Right ventricle myocardium superior (tissue), 1 donor: ENCODE measurements at places on chromosomes 2 and 18.

DNA sequence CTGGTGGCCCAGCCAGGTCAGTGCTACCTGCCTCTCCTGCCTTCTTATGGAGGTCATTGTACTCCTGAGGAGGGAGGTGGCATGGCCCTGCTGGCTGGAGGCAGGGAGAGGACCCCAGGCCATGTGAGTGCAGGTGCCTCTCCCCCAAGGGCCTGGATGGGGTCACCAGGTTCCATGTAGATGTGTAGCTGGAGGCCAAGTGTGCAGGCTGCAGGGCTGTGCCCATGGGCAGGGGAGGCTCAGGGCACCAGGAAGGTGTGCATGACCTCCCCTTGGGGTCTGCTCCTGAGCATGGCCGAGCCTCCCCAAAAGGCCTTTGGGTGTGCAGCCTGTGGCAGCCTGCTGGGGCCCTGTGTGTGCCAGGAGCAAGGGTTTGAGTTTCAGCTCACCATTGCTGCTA is 128.1 kb upstream of the HDAC4 start:
- no peak for DNase-seq

- DNase-seq, result no peak
These were observed 332.8 kb upstream of the MAP2 start for GRCh38 chr2:209091056-209091455.

- DNase-seq, result no peak
These were observed 41.1 kb downstream of the STK17B start for GRCh38 chr2:196130039-196130825.

DNA sequence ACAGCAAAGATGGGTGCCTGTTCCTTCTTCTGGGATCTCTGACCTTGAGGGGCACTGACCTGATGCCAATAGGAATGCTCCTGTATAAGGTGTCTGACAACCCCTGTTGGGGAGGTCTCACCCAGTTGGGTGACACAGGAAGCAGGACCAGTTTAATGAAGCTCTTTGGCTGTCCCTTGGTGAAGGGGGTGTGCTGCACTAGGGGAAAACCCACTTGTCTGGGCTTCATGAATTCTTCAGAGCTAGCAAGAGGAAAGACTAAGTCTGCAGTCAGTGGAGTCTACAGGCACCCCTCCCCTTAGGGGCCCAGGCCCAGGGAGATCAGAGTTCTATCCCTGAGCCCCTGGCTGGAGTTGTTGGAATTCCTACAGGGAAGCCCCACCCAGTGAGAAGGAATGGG is 550.8 kb upstream of the CHAC2 start:
- no peak for DNase-seq

DNA sequence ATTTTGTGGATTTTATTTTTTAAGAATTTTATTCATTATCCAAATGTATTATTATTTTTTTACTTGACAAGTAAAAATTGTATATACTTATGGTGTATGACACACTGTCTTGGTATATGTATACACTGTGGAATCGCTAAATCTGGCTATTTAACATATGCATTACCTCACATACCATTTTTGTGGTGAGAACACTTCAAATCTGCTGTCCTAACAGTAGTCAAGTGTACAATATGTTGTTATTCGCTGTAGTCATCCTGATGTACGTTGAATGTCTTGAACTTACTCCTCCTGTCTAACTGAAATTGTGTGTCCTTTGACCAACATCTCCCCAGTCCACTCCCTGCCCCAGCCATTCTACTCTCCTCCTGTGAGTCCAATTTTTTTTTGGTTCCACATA is 153.2 kb upstream of the PTPRM start:
- no peak for DNase-seq

- DNase-seq, result no peak
These were observed 11.6 kb upstream of the APOB start for GRCh38 chr2:21055451-21055850.

DNA sequence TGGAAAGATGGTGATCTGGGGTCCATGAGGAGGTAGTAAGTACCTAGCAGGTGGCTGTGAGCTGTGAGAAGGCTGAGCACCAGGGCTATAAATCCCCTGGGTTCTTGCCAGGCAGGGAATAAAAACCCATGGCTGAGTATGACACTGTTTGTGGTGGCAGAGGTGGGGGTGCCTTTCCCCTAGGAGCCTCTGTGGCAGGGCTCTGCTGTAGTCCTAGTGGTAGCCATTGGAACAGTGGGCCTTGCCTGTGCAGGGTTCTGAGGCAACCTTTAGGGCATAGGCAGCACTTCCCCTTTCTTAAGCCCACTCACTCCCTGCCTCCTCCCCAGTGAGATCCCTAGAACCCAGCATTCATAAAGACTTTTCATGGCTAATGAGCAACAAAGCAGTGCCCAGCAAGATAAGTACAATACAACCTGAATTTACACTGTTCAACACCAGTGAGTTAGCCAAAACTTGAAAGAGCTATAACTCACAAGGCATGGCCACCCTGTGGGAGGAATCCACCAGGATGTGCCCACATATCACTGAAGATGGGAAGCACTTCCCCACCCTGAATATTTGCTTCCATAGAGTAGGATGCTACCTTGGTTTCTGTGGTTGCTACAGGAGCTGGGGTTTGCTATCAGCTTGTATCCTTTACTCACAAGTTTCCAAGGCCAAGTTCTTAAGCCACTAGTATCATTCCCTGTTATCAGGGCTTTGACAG is 100.9 kb upstream of the NEUROD1 start:
- DNase-seq, result no peak

DNA sequence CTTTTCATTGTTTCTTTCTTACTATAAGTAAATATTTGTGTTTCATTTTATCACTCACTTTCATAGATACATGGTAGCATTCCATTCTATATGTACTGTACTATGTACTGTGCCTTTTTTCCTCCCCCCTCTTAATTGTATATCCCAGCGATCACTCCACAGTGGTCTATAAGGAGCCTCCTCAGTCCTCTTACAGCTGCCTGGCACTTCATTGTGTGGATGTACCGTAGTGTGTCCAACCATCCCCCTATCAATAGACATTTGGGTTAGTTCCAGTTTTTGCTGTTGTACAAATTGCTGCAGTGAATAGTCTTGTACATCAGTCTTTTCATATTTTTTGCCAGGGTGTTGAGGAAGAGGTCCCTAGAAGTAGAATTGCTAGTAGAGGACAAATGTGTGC is 21.4 kb upstream of the DRC1 start:
- DNase-seq, result no peak
